ENCODE measurements at places on chromosomes 7 and 10.

GRCh38 chr7:69318794-69319193, 279.5 kb upstream of the AUTS2 start:
- no peak for DNase-seq

- DNase-seq: no peak
These were observed 177.5 kb downstream of the DNAJB6 start for GRCh38 chr7:157514306-157514705.

DNA sequence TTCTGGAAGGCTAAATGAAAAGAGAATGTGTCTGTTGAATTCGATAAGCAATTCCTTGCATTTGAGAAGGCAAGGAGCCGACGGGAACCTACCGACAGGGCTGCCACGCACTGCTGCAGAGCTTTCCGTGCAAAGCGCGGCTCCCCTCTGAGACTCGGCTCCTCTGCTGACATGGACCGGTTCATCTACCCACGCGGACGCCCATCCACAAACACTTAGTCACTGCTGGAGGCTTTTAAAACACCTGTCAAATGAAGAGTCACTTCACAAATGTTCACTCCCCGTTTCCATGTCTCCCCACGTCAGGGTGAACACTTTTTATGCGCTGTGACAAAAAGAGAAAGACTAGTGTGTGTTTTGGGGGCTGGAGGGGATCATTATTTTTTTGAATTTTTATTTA, 32.0 kb downstream of the AMZ1 start:
- no peak for DNase-seq

DNA sequence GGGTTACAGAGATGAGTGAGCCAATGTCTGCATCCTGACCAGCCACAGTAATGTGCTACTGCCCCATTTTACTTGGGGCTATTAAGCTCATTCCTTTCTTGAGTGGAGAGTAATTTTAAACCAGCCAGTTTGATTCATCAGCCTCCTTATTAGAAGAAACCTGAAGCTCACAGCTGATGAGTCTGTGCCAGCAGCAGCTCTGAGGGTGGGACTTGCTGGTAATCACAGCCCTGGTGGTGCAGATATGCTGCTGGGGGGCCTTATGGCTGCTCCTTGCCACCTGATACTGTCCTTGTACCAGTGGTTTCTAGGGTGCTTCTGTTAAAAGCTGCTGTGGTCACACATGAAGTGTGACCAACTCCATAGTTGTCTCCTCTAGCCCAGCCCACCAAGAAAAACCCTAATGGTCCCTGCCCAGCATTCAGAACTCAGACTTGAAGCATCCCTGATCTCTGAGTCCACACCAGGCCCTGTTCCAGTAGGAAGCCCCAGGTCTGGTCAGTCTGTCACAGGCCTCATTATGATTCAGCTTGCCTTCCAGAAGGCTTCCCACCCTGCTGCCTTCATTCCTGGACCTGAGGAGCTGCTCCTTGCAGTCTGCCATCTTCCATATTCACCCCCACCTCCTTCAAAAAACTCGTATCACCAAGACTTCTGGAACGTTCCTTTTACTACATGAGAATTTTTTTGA, 28.9 kb upstream of the RBM20 start:
- no peak for DNase-seq

DNA sequence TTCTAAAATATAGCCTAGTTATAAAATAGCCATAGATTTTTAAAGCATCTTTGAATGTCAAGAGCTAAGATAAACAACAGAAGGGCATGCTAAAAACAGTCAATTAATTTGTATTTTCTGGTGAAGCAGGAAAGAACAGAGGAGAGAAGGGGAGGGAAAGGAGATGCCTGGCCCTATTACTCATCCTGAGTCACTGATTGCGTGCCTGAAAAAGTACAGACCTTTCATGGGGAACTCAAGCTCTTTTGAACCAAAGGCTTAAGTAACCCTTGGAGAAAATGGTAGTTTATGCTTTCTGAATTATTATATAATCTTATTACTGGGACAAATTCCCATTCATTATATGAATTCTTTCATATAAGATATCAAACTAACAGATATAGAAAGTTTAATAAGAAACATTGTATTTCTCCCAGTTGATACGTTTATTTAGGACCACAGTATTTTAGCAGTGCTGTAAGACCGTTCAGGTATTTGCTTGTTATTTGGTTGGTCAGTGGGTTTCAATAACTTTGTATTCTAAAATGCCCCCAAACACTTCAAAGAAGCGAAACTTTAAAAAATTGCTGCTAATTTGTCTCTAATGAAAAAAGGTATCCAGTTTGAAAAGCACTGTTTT, 151.3 kb downstream of the HGF start:
- DNase-seq: no peak
